ENCODE measurements at places on chromosomes 3 and 15.

DNA sequence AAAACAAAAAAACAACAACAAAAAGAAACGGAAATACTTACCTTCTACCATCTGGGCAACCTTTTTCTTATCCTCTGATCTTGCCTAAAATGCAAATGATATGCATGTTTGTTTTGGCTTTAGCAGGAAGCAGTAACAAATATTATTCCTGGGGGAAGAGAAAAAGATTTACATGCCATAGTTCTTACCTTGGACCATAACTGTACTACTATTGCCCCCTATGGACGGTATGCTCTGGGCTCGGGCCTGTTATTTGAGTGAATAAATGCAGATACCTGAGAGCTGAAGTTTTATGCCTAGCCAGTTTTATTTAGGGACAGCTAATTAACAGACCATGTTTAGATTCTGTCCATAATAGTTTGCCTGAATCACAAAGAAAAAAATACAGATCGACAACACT, 12.6 kb upstream of the STARD5 start:
- no peak for DNase-seq

DNA sequence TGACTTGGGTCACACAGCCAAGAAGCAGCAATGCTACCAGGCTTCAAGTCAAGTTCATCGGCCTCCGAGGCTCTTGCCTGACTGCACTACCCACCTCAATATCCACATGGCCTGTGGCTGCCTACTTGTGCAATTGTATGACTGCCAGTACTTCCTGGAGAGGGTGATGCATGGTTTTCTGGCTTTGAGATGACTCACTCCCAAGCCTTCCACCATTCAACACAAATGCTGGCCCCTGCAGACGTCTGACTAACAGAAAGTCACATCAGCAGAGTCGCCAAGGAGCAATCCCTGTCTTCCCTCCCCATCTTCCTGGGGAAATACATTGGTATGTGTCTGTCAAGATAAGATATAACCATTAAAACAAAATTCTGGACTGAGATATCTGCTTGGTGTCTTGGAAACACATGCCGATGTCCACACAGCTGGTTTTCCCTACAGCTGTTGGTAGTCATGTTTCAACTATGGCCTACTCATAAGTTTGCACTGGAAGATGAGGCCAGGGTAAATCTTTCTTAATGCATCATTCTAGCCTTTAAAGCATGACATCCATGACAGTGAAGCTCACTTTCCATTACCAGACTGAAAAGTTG, 79.6 kb upstream of the SPATA12 start:
- no peak for DNase-seq

DNA sequence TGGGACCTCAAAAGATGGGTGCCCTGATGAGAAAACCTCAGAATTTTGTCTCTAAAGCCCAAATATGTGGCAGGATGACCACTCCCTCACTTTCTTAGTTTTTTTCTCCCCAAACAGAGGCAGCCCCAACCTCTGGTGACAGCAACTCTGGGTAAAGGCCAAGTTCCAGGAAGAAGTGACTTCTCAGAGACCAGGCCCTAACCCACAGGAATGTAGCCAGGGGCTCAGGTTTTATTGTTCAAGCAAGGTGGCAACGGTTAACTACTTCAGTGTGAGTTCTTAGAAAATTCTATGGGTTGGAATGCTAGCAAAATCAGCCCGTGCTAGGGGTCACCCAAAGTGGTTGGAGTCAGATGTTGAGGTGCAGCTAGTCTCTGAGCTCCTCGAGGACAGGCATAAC, 5.1 kb upstream of the DNAJA4 start:
- DNase-seq, result no peak

DNA sequence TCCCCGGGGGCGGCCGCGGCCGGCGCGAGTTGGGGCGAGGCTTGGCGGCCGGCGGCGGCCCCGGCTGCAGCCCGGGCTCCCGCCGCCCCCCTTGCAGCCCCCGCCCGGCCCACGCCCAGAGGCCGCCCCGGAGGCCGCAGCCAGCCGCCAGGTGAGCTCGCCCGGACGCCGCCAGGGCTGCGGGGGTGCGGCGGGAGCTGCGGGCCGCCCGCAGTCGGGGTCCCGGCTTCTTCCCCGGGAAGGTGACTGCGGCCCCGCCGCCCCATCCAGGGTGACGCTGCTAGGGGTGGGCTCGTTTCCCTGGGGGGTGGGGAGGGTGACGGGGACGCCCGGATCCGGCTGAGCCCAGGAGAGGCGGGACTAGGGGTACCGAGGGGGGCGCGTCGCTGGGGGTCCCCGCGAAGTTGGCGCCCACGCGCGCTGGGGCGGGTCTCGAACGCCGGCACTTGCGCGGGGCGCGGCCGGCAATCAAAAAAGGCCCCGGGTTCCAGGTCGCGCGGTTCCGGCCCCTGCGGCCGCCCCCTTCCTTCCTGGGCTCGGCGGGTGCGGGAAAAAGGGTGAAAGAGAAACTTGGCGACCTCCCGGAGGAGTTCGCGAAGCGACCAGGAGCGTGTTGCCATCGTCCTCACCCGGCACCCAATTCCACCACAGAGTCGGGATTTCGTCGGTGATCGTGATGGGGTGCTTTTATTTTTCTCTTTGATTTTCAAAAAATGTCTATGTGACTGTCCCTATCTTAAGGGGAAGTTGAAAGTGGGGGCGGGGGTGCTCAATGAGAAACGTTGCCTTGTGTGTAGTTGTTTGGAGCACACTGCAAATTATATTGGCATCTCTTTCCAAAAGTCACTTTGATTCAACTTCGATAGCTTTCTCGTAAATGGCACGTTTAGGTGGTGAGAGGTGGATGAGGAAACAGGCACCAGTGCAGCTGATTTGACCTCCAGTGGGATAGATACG, 619 bp downstream of the ATXN7 start:
- peak; percentile 31 for DNase-seq

DNA sequence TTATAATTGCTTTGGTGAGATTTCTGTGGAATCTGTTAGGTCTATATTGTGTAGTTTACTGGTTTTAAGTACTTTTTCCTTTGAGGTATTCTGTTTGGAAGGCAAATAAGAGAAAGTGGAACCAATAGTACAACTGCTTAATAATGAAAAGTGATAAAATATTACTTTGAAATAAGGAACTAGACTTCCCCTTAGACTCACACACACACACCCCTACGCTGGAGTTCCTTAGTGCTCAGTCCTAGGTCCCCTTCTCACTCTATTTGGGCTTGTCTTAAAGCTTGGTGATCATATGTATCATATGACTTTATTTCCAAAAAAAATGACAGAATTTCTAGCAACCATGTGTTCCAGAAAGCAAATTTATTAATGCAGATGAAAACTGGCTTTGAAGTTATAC, 494.0 kb upstream of the TGFBR2 start:
- DNase-seq, result no peak

DNA sequence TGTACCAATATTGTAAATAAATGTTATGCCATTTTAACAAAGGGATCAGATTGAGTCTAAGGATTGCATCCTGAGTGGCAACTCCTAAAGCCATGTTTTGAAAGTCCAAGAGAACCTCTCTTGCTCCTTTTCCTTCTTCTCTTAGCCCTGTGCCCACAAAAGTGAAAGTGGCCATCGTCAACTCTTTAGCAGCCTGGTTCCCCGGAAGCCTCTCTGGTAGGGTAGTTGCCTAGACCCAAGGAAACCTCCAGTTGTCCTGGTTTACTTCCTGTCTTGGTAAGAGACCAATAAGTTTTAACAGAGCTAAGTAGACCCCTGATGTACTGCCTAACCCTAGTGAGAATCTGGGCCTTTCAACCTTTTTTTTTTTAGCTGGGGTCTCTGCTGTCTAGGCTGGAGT, 10.2 kb upstream of the ITPKA start:
- no peak for DNase-seq

- DNase-seq, result no peak
Observed at GRCh38 chr3:179156170-179156569, 8.0 kb downstream of the PIK3CA start.

- no peak for DNase-seq
Observed at GRCh38 chr15:63499175-63499549, 5.2 kb upstream of the USP3 start.

GRCh38 chr3:54212723-54213122, 90.4 kb downstream of the CACNA2D3 start:
- DNase-seq, result no peak

- DNase-seq, result no peak
Observed at GRCh38 chr15:64524778-64525177, 64.4 kb downstream of the ZNF609 start.

GRCh38 chr3:27244374-27244773, 124.8 kb downstream of the NEK10 start:
- no peak for DNase-seq

DNA sequence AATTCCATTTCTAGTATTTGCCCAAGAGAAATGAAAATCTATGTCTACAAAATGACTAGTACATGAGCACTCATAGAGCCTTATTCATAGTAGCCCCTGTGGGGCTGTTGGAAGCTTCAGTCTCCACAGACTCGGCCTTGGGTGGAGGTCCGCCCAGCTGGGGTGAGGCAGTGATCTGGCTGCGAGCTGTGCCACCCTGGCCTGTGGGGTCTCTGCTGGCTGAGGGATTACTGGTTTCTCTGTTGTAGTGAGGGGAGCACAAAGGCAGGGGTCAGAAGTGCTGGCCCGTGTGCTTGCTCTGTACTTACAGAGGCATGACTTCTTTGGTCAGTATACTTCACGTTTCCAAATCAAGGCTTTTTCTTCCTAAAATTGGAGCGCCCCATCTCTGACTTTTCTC, 158.2 kb downstream of the CHDH start:
- no peak for DNase-seq

- DNase-seq, result no peak
Observed at GRCh38 chr3:193367868-193368267, 10.7 kb downstream of the ATP13A5 start.

GRCh38 chr15:28986726-28987125, 101.0 kb downstream of the APBA2 start:
- no peak for DNase-seq

DNA sequence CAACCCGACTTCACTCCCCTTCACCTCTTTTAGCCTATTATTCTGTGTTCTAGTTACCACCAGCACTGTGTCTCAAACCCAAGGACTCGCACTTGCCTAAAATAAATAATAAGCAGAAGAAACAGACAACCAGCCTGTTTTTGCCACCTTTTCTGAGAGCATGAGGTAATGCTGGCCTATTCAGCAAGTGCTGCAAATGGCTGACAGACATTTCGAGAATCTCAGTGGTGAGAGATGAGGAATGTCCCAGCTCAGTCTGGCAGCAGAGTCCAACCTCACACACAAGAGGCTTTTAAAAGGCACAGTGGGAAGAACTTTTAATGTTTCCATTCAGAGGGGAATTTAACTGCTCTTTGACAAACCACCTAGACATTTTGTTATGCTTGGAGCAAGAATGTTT, 143.3 kb upstream of the GMNC start:
- no peak for DNase-seq

GRCh38 chr3:5480190-5480589, 292.7 kb downstream of the EDEM1 start:
- DNase-seq, result no peak

GRCh38 chr15:46413799-46414198, 779.0 kb downstream of the SQOR start:
- DNase-seq, result no peak

DNA sequence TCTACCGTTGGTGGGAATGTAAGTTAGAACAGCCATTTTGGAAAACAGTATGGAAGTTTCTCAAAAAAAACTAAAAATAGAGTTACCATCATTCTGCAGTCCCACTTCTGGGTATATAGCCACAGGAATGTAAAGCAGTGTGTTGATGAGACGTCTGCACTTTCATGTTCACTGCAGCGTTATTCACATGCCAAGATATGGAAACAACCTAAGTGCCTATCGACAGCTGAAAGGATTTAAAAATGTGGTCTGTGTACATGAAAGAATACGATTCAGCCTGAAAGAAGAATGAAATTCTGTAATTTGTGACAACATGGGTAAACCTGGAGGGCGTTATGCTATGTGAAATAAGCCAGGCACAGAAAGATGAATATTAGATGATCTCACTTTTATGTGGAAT, 157.7 kb downstream of the THSD4 start:
- no peak for DNase-seq

GRCh38 chr15:56948000-56948763, 29.7 kb downstream of the TCF12 start:
- no peak for DNase-seq

DNA sequence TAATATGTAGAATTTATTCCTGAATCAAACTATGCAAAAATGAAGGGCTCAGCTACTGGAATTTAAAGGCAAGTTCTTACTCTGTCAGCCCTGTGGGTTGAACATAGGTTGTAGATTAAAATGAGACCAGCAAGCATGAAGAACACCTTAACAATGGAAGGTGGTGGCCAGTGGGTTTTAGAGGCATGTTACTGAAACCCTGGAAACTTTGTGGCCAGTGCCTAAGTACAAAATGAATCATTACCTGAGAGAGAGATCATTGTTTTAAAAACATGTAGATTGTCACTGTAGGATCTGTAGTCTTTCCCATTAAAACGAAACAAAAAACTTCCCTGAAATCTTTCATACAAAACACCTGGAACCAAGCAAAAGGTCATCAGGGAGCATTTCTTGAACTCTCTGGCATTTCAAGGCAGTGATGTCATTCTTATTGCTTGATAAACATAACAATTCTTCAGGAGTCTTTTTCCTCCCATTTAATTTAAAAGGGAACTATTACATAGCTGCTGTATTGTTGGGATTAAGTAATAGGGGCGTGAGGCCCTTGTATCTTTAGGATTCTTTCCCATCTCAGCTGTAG, 51.8 kb downstream of the TMEM108 start:
- DNase-seq, result no peak

DNA sequence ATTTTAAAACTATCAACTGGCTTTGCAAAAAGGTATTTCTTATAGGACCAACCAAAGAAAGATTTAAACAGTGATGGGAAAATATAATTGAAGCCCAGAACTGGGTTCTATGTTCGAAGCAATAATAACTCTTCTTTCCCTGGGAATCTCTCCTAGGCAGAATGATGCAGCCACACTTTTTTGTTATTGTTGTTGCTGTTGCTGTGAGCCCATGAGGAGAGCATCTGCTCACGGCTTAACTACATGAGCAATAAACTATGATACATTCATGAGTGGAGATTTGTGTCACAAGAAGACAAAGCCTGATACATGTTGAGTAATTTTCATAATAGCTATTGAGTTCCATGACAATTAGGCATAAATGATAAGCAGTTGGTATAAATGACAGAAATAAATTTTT, 80.5 kb downstream of the CRTC3 start:
- no peak for DNase-seq

GRCh38 chr3:32703491-32703972, 18.5 kb downstream of the CNOT10 start:
- DNase-seq, result no peak

- DNase-seq, result no peak
Observed at GRCh38 chr3:52216585-52217408, 8.6 kb downstream of the TLR9 start.

- DNase-seq, result no peak
Observed at GRCh38 chr15:80586161-80586560, 108.9 kb upstream of the ABHD17C start.
